Activated T-cell treated with anti-CD3 and anti-CD28 coated beads for 48 hours (primary cell): ENCODE measurements at places on chromosomes 2 and 18.

DNA sequence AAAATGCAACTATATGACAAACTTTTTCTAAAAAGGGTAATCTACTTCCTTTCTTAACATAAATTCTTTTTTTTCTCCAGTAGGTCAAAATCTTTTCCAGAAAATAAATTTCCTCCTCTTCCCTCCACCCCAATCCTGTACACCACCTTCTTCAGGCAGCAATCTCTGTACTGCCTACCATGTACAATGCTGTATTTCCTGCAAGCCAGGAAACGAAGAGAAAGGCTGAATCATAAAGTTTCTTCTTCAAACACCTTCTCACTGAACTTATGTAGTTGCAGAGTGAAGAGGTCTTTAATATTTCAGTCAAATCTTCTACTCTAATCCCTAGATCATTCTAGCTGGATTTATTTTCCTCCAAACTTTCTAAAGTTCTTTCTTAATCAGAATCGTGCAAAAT is 18.2 kb upstream of the C2orf66 start:
- DNase-seq: no peak

GRCh38 chr2:74597410-74597809 is 42.9 kb downstream of the DOK1 start:
- no peak for DNase-seq

DNA sequence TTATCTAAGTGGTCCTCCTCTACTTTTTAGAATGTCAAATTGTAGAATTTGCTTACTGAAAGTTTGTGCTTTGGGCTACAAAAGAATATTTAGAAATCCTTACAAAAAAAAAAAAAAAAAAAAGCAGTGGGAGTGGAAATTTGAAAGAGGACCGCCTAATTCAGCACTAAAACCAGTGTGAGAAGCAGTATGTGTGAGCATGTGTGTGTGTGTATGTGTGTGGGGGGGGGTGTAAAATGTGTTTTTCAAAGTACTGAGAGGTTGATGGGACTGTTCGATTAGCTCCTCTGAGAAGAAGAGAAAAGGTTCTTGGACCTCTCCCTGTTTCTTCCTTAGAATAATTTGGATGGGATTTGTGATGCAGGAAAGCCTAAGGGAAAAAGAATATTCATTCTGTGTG is at the start of gene VIT:
TSS of gene VIT (plus strand) at position 175 of the 400 bp plus-strand sequence. CDS start 19,664 bp downstream, outside the sequence.
- no peak for DNase-seq

DNA sequence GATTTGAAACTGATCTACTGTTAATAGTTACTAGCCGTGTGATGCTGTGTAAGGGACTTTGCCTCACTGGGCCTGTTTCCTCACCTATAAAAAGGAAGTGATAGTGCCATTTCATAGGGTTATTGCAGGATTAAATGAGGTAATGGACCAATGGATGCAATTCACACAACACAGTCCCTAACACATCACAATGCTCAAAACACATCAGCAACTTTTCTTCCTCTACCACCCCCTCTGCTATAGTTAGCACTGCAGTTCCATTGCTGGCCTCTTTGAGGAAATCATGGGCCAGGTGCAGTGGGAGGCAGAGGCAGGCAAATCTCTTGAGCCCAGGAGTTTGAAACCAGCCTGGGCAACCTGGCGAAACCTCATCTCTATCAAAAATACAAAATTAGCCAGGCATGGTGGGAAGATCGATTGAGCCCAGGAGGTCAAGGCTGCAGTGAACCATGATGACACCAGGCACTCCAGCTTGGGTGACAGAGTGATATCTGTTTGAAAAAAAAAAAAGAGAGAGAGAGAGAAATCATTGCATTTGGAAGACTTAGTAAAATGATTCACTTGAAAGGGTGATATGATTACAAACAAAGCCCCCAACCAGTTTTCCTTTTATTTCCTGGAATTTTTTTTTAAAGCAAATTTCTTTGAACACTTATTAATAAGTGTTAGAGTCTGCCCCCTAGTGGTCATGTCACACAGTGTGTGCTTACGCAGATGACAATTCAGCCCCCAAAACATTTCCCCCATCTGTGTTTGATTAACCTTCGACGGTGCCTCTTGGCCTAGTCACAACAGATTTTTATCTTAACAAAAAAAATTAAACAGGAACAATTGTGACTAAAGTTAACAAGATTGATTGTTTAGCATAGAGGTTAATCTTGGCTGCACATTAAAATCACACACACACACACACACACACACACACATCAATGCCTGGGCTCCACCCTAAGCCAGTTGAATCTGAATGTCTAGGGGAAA is 88.6 kb upstream of the BCL11A start:
- DNase-seq: no peak

- DNase-seq: no peak
These were observed 49.9 kb downstream of the UGP2 start for GRCh38 chr2:63891488-63892030.

DNA sequence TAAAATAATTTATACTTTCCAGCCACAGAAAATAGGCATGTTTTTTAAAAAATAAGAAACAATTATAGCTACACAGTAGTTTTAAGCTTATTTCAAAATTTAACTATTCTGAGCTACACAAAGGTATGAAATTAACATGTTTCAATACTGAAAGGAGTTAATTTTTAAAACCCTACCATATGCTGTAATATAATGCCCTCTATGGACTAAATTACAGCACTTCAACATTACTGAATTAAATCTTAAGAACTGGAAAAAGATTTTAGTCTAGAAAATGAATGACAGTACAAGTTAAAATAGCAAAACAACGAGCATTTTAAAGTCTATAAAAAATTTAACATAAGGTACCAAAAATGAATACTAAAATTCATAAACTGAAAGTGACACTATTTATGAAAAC is 36.3 kb downstream of the RTN4 start:
- DNase-seq: no peak

GRCh38 chr18:35172451-35173035 is 68.3 kb upstream of the ZNF397 start:
- no peak for DNase-seq

DNA sequence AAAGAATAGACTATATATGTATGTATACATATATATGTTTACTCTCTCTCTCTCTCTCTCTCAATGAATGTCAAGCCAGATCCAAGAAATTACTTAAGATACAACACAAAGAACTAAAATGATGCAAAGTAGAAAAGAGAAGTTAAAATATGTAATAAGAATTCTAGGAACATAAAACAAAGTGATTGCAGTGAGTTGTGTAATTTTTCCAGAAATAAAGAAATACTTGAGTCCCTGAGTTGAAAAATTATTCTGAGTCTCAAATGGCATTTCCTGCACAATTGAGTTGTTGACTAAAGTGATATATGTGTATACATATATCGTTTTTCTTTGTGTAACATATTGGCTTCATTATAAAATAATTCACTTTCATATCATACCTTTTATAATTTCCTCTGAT is 262.4 kb downstream of the INSIG2 start:
- no peak for DNase-seq

- DNase-seq: no peak
These were observed 177.7 kb downstream of the INSIG2 start for GRCh38 chr2:118265873-118266455.

DNA sequence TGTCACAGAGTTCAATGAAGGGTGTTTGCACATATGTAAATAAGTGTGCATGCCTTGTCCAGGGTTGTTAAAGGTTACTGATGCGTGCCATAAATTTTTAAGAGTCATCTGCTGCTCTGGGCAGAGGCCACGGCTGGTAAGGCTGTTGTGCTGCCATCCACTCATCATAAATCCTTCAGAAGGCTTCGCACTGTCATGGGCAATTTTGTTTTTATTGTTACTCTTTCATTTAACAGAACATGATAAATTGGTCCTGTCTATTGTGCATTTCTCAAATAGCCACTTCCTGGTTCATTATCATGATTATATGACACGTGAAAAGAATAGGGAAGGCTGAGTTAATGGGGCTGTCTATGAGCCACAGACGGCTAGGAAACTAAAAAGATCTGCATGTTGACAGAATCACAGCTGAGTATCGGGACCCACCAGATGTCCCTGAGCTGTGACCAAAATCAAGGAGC is 634.3 kb upstream of the SOX11 start:
- no peak for DNase-seq

DNA sequence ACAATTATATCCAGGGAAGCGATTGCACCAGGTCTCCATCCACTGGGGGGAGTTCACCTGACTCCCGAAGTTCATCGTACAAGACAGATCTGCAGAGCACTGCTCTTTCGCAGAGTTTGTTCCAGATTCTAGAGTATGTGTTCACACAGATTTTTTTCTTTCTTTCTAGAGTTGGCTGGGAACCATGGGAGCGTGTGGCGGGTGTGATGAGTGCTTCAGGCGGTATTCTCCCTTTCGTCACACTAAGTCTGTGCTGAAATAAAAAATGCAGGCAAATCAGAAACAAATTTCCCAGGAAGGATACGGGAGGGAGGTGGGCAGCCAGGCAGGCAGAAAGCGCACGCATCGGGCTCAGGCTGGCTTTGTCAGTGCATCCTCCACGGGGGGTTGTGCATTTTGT is 129.8 kb upstream of the SOX11 start:
- no peak for DNase-seq

GRCh38 chr2:104863468-104864279 is 9.8 kb downstream of the POU3F3 start:
- no peak for DNase-seq

DNA sequence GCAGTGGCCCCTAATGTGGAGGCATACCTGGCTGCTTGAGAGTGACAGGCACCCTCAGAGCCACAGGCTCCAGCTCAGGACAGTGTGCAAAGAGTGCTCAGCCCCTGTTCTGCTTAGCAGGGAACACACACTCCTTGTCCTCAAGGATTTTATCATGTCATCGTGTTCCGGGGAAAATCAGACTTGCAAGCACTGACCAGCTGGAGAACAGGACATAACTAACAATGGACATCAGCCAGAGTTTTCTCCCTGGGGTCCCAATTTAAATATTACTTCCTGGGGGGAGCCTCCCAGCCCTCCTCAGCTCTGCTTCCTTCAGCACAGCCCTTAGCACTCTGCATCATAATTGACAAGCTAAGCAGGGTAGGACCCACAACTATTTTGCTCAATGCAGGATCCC is 175.4 kb upstream of the ACAA2 start:
- no peak for DNase-seq

DNA sequence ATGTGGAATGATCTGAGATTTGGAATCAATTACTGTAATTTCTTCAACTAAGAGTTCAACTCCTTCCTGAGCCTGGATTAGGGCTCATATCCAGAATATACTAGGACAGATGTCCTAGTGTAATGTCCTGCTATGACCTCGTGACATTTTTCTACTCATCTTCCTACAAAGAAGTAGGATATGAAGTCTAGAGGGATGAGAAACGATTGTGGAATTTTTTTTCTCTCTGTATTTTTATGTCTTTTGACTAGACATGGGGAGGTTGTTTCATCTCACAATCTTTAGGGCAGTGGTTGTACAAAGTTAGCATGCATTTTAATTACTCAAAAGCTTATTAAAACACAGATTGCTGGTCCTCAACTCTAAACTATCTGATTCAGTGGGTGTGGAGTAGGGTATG is 203.0 kb downstream of the PARD3B start:
- no peak for DNase-seq

- no peak for DNase-seq
These were observed 55.5 kb downstream of the PRELID3A start for GRCh38 chr18:12463191-12463590.

DNA sequence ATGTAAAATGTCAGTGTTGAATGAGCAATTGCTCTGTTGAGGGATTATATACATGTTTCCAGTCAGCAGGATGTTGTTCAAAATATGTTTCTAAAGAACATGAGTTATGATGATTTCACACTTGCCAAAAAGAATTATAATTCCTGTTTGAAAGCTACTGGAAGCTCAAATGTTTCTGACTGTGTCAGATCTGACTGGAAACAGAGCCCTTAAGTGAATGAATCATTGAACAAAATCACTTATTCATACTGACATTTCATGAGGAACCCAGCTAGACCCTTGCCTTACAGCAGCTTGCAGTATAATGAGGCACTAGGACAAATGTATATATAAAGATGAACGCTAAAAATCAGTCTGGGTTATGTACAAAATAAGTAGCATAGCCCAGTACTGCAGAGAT is 35.4 kb upstream of the ITGAV start:
- no peak for DNase-seq

DNA sequence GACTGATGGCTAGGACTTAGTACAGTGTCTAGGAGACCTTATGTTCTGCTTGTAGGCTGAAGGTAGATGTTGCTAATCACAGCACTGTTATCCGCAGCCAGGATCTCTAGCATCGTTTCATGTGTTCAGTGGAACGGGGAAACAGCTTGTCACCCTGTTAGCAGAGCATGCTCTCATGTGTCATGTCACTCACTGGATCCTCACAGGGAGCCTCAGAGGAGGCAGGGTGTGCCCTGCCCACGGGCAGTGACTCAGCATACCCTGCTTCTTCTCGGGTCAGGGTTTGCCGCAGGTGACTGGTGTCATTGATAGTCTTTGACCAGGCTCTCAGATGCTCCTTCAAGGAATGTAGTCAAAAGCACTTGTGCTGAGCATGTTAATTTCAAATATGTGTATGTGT is 44.4 kb downstream of the RPIA start:
- DNase-seq: peak; percentile 34

DNA sequence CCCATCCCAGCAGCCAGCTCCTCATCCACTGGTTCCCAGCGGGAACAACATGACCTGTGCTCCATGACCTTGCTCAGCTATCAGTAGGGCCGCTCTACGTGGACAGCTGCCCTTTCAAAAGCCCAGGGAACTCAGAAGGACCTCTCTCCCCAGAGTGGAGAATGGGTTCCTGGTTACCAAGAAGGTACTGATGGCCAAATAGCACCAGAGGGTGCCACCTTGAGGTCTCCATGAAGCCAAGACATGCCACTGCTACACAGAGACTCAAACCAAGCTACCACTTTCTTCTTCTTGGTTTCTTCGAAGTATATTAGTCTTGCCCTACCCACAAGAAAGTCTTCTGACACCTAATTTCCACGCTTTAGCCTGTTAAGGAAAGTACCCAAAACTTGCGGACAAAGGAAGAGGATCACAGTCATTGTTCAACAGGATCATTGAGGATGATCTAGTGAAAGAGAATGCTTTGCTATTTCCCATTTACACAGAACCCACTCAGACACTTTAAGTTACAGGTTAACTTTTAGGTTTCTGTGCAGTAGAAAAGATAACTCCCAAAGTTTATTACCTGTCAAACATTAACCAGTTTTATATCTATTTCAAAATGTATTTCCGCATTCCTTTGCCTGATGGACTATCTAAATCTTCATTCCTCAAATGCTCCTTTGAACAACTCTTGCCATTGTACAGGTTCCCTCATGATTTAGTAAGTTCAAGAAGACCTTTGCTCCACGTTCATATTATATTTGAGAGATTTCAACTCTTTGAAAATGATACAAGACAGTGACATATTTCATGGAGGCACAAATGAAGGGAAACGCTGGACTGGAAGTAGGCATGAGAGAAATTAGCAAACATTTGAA is 102.2 kb downstream of the ALPK2 start:
- DNase-seq: no peak

DNA sequence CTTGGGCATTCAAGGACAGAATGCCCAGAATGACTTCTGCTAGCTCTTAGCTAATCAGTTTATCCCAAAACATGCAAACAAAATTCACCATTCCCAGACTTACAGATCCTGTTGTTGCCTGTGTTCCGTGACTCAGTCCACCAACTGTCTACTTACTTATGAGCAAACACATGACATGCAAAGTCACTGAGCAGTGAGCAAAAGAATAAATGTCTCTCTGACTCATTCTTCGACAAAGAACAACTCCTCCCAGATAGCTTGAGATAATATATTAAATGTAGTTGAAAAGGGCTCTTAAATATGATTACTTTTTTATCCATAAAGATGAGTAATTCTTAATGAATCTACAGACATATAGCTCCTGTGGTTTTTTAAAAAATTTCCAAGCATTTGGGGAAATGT is 9.0 kb upstream of the CREG2 start:
- no peak for DNase-seq

GRCh38 chr2:27723372-27724144 is 48.0 kb upstream of the MRPL33 start:
- no peak for DNase-seq

GRCh38 chr18:53135654-53136053 is 795.7 kb downstream of the DCC start:
- DNase-seq: no peak
